Stimulated activated CD4-positive, alpha-beta T cell treated with anti-CD3 and anti-CD28 coated beads, Interleukin-1b, Interleukin-23, amount 100 ng/mL, for 4 hours (primary cell): ENCODE measurements at places on chromosomes 12 and 14.

GRCh38 chr12:5439788-5440300 lies 7.9 kb downstream of the NTF3 start:
- DNase-seq, result no peak

GRCh38 chr12:124721501-124722162 lies 142.0 kb downstream of the SCARB1 start:
- no peak for DNase-seq

GRCh38 chr14:99884834-99885648 lies 91.8 kb downstream of the EML1 start:
- no peak for DNase-seq

GRCh38 chr12:82383930-82384552 lies 25.7 kb downstream of the METTL25 start:
- DNase-seq, result no peak

GRCh38 chr12:57441846-57442427 lies 7.4 kb downstream of the INHBC start:
- no peak for DNase-seq

- DNase-seq, result no peak
These were observed 12.1 kb upstream of the FBXW8 start for GRCh38 chr12:116898669-116899068.

DNA sequence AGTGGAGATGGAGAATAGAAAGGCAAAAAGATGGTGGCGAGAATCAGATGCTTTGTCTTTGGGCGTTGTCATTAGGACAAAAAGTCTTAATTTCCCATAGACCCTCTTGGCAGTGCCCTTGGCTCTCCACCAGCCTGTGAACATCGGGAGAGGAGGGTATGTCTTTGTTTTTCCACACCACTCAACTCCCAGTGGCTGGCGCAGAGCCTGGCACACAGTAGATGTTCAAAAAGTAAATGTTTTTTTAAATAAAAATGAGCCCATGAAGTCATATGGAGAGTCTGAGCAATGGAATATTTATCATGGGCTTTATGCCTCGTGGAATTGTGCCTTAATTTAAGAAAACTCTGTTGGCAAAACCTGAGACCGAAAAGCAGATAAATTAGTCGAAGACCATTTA lies 90.4 kb downstream of the SRGAP1 start:
- no peak for DNase-seq

GRCh38 chr12:41334390-41334789 lies 146.3 kb downstream of the PDZRN4 start:
- no peak for DNase-seq

GRCh38 chr14:64825509-64825908 lies 54.2 kb downstream of the SPTB start:
- no peak for DNase-seq

GRCh38 chr12:123879101-123879500 lies 93.5 kb downstream of the CCDC92 start:
- DNase-seq, result no peak

GRCh38 chr14:72201645-72202044 lies 269.4 kb downstream of the RGS6 start:
- no peak for DNase-seq

DNA sequence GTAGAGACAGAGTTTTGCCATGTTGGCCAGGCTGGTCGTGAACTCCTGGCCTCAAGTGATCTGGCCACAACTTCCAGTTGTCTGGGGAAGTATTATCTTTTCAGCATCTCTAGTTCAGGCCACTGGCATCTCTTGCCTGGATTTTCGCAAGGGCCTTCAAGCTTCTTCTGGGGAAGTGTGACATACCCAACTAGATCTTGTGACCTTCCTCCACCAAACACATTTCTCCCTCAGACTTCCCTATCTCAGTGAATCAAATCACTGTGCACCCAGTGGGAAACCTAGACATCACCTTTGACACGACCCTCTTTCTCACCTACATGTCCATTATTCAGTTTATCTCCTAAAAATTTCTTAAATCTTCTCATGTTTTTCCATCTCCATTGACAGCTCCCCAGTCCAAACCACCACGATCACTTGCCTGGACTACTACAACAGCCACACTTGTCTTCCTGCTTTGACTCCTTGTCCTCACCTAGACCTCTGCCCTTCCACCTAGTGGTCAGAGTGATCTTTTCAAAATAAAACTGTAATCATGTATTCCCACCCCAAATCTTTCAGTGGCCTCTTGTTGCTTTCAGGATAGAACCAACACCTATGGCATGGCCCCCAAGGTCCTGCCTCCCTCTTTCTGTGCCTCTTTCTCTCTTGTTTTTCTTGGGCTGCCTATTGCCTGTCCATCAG lies 3.3 kb downstream of the EEF1AKMT3 start:
- no peak for DNase-seq

DNA sequence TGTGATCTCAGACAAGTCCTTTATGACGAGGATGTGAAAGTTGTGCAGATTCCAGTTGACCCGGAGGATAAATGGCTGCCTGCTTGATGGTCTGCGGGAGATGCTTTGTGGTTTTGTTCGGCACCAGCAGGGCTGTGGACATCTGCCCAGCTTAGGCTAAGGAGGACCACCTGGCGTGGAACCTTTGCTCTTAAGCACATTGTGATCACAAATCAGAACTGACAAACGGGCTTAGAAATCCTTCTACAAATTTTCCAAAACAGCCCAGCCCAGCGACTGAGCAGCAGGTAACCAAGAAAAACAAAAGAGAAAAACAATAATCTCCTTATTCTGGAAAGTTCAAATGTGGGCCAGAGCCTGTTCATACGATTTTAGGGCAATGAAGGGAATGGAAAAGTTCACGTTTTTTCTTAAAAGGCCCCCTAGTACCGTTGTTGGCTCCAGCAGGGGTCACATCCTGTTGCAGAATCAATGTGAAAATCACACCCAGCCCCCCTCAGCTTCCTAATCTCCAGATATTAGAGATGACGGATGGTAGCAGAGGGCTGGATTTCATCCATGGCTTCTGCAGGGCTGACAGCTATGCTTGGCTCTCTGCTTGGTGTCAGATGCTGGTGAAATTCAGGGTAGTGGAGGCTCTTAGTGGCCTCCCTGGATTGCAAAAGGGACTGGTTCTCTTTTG lies 81.1 kb upstream of the RFLNA start:
- no peak for DNase-seq

- DNase-seq, result no peak
These were observed 86.6 kb upstream of the TRAF3 start for GRCh38 chr14:102690509-102691286.

GRCh38 chr12:25993901-25994651 lies 35.6 kb downstream of the RASSF8 start:
- DNase-seq, result no peak

GRCh38 chr14:98685725-98686124 lies 586.3 kb downstream of the BCL11B start:
- no peak for DNase-seq

GRCh38 chr14:93055651-93056115 lies 60.0 kb downstream of the ITPK1 start:
- no peak for DNase-seq

DNA sequence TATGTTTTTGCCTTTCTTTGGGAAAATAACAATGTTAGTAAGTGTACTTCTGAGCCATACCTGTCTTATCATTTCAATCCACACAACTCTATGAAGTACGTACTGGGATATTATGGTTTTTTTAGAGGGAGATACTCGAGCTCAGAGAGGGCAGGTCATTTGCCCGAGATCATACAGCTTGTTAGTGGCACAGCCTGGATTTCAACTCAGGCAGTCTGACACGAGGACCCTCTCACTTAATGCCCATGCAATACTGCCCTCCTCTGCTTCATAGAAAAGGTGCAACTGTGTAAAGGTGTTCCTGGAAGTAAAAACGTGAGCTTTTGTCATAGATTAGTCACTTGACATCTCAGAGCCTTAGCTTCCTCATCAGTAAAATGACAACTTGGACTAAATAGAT lies 128.0 kb downstream of the NDUFA12 start:
- DNase-seq, result no peak

DNA sequence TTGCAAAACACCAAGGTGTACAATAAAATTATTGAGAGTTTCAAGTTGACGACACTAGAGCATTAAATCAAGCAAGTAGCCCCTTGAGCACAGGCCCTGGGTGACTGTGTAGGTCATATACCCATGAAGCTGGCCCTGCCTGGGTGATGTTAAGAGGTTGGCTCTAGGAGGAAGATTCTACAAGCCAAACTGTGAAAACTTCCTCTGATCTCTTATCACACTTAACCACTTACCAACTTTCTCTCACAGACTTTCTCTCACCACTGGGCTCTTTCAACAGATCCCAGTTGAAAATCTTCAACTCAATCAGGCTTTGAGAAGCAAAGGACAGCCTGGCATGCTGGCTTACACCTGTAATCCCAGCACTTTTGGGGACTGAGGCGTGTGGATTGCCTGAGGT lies 186.9 kb upstream of the BTG1 start:
- no peak for DNase-seq

- no peak for DNase-seq
These were observed 15.4 kb upstream of the MGST1 start for GRCh38 chr12:16331998-16332397.

DNA sequence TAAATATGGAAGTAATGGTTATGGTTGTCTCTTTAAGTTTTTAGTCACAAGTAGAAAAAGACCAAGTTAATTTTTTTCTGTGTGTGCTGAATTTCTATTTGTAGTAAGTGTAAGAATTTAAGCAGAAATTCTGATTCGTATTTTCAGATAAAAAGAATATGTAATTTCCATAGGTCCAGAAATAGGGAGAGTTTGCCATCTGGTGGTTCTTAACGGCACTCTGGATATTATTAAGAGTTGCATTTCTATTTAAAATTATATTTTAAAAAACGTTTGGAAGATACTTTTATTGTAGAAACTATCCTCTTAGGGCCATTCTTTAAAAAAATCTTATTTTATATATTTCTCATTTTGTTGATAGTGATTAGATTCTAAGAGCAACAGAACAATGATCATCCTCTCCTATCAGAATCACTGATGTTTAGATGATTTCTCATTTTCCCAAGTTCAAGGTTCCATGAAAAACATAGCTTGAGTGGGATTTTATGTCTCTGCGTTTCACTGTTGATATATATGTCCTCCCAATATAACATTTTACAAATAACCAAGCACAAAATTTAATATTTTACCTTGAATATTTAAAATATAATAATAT lies 88.3 kb downstream of the LRRK2 start:
- no peak for DNase-seq

- no peak for DNase-seq
These were observed 156.0 kb downstream of the ADCK1 start for GRCh38 chr14:77955816-77956484.

- DNase-seq, result no peak
These were observed 3.5 kb downstream of the AICDA start for GRCh38 chr12:8609061-8609570.

DNA sequence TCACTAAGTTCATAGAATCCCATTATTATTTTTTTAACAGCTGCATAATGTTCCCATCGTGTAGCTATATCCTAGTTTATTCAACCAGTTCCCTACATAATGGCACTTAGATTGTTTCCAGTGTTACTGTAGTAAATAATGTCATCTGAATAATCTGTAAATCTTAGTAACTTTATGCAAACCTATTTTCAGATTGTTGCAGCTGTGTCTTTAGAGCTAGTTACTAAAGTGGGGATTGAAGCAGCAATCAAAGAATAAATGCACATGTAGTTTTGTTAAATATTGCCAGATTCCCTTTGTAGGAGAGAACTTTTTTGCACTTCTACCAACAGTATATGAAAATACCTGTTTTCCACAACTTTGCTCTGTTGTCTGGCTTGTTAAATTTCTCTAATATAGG lies 13.1 kb downstream of the ARID2 start:
- no peak for DNase-seq

- DNase-seq, result no peak
These were observed 47.3 kb downstream of the ELK3 start for GRCh38 chr12:96241431-96241830.

GRCh38 chr12:122740351-122740750 lies 9.7 kb upstream of the HCAR1 start:
- no peak for DNase-seq

DNA sequence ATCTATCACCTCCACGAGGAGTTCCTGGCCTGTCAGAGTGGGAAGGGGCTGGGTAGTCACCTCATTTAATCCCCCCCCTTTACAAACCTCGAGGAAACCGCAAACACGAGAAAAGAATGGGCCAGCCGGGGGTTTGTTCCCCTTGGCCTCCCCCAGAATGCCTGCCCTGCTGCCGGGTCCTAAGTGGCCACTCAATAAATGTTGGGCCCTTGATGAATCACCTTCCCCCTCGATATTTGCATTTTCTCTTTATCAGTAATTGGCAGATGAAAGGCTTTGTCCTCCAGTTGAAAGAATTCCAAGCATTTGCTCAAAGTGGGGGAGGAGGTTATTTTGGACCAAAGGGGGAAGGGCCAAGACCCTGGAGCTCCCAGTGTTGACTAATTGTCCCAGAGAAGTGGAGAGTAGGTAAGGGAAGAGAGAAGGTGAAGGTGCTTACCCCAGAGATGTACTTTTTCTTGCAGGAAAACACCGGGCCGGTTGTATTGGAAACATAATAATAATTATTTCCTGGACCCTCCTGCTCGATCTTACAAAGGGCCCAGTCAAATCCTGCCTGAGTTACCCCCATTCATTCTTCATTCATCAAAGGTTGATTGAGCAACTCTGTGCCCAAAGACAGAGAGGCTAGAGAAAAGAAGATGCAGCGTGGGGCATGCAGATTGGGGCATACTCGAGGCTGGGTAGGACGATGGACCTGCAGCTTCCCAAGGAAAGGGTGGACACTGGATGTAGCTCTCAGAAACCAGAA lies 1.9 kb upstream of the KDM2B start:
- no peak for DNase-seq

GRCh38 chr14:100880271-100881101 lies 23.0 kb downstream of the RTL1 start:
- DNase-seq, result no peak

- no peak for DNase-seq
These were observed 57.7 kb upstream of the NPFF start for GRCh38 chr12:53564941-53565340.

DNA sequence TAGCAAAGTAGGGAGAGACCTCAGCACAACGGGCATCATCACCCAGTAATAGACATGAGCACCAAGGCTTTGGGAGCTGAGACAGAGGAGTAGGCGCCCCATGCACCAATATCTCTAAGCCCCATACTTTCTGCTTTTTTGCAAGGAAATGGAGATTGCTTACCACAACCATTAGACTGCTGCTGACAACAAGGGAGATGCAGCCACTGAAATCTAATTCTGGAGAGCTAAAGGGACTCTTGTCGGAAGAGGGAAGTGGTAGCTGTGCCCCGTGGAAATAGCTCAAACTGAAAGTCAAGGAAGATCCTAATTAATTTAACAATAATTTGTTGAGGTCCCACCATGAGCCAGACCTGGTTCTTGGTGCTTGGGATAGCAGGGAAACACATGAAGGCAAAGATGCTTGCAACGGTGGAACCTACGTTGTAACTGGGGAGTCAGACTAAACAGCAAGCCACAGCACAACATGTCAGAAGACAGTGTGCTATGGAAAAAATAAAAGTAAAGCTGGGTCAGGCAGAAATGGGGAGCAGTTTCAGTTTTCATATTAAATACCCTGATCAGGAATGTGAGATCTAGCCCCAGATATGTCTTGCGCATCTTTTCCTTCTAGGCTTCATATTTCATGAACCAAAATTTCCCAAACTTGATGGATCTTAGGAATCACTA lies 1131.0 kb downstream of the BCL11B start:
- no peak for DNase-seq

GRCh38 chr14:63862163-63862562 lies 9.4 kb downstream of the SYNE2 start:
- DNase-seq, result no peak
